Stimulated activated CD8-positive, alpha-beta memory T cell treated with anti-CD3 and anti-CD28 coated beads, Interleukin-4, amount 100 ng/mL, for 4 hours (primary cell): ENCODE measurements at places on chromosomes 7 and 10.

DNA sequence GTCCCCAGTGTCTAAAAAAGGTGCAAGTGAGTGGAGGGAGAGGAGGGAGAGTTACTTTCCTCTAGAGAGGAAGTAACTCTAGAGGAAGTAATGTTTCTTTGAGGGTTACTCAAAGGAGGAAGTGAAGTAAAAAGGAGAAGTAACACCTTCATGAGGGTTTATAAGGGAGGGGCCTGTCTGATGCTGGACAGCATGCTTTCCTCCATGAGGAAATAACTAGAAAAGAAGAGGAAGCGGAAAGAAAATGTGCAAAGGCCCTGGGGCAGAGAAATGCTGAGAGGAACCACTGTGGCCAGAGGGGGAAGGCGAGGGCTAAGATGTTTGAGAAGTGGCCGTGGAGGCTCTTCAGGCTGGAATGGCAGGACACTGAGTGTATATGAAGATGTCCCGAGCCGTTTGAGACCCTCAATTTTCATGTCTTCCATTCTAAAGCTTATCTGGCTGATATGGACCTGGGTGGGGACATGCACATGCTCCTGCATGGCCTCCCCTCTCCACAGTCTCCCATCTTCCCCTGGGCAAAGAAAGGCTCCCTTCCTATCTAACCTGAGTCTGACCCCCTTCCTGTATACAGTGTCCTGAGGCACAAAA is 3.4 kb upstream of the SLC18A2 start:
- no peak for DNase-seq

DNA sequence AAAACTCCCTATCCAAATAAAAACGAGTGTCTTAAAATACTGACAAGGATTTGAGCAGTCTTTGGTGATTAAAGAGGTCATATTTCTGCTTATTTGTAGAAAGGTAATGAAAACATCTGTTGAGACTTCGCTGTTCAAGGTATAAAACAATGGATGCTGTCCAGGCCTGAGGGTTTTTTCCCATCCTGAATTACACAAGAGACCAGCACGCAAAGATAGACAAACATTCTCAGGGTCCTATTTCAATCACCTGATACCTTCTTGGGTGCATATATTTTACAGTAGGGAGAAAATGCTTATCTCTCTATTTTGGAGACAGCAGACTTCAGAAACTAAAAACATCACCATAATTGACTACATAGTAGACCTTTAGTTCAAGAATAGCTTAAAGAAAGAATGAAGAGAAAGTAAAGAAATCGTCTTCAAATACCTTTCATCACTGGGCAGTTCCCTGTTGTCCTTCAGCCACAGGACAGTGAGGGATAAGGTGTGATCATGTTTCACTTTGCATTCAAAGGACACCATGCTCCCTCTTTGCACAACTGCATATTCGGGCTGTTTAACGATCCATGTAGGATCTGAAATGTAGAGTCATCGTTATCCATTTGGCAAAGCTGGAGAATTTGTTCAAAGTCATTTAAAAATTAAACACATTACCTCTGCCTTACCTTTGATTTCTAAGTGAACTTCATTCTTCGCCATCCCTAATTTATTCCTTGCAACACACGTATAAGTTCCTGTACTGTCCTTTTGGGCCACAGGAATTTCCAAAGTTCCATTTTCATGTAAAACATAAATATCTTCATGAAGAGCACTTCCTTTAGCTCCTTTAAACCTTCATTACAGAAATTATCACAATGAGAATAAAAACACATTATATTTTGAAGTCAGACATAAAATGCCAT is 63.7 kb upstream of the LAMB4 start:
- no peak for DNase-seq

DNA sequence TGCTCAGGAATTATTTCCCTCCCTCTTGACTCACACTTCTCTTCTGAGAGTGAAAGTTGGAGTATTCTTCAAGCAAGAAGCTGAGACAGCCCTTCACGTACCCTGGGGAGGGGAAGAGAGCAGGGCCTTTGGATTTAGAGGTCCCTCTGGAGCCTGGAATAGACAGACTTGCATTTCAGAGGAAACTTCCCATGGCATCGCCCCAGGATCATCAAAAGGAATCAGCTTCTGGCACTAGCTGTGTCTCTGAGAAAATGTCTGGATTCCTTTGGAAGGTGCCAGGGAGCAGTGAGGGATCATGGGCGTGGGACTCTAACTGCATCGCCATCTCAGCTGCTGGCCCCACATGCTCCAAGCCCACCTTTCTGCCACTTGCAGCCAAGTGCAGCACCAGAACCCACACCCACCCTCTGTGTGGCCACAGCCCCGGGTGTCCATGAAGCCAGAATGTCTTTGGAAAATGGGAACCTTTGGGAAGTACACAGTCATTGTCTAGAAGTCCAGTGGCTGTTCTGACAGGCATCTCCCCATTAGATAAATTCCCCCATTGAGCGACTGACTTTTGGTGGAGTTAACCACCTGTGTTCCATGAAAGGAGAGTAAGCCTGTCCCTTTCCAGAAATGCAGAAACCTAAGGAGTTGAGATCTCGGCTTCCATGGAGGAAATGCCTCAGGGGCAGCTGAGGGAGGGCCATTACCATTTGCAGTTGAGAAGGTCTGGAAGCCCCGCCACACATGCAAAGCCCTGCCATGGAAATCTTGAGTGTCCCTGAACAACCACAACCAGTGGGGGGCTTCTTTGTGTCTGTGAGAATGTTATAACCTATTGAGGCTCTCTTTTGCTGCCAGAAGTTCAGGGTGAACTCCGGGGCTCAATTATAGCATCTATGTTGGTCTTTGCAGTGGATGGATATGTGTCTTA is 57.8 kb upstream of the GDF10 start:
- no peak for DNase-seq

GRCh38 chr10:78772486-78772885 is 296.3 kb upstream of the ZMIZ1 start:
- DNase-seq: no peak

DNA sequence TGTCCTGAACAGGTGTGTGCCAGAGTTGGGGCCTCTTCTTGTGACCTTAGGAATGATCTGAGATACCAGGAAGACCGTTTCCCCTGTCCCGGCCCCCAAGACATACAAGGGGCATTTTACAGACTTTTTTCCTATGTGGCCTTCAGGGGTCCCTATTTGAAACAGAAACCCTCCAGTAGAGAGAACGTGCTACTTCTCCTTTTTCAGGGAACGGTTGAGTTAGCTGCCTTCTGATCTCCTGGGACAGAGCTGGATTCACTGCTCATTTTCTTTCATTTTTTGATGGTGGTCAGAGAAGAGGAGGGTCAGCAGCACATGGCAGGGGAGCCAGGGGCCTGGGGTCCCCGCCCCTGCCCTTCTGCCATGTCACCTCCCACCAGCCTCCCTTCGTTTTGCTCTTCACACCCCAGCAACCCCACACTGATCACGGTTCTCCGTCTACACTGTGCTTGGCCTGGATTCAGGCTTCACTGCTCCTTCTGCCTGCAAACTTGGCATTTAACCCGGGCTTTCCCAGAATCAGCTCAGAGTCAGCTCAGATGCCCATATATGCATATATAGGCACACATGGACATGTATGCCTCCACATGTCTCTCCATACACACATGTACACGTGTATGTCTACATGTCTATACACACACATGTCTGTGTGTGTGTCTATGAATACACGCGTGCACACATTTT is 138.1 kb upstream of the BTBD16 start:
- DNase-seq: no peak

DNA sequence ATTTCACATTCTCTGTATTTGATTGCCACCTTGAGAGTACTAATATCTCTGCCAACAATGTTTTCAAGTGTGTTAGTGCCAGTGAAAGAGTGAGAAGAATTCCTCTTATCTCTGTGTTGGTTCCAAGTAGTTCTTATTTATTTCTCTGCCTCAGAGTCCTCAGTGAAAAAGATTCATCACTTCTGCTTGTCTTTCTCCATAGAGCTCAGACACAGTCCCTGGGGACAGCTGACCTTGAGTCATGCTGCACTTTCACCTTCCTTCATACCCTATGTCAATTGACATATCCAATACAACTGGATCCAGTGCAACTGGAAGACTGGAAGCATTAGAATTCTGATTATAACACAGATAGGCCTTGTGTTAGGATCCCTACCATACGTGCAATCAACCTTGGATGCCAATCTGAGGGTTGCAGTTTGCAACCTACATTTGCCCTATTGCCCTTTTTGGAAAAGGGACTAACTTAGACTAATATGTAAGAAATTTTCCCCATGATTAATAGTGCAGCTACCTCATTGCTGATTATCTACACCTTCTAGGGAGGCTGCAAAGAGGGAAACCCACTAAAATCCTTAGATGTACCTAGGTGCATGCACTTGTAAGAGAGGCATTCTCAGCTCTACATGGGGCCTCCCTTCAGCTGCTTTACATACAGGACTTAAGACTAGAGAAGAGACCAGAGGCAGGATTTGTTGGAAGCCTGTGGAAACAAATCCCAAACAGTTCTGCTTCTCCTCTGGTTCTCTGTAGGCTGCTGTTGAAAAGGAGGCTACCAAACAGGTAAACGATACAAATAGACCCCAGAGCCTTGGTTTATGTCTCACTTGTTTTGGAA is 8.4 kb downstream of the IFIT2 start:
- no peak for DNase-seq

DNA sequence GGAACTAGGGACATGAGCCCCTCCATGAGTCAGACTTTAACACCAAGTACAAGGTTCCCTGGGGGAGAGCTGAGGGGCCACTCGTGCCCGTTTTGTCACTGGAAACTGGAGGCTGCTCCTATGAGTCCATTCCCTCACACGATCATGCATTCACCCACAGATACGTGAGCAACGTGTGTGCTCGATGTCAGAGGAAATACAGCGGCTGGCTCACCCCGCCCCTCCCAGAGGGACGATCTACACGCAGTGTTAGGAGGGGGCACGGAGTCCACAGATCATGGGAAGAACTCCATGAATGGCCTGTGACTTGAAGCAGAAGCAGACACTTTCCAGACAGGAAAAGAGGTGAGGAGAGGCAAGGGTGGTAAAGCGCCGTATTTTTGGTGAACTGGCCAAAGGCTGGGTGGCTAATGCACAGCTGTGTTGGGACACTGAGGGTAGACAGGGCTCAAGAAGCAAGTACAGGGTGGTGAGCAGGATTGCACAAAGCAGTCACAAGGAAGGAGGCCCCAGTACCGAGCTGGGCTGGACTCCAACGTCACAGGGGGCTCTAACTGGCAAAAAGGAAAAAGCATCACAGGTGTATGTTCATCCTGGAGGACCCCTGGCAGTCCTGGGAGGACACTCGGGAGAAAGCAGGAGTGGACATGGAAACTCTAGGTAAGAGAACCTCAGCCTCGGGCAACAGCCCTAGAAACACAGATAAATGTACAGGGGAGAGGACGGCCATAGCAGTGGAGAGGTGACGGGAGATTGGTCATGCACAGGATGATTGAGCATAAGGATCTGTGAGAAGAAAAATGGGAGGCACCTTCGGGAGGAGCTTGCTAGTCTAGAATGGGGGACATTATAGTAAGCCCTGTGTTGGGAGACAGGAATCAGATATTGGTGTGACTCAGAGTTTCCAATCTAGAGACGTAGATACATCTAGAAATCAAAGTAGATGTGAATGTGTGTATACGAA is 41.2 kb downstream of the TNS3 start:
- no peak for DNase-seq

DNA sequence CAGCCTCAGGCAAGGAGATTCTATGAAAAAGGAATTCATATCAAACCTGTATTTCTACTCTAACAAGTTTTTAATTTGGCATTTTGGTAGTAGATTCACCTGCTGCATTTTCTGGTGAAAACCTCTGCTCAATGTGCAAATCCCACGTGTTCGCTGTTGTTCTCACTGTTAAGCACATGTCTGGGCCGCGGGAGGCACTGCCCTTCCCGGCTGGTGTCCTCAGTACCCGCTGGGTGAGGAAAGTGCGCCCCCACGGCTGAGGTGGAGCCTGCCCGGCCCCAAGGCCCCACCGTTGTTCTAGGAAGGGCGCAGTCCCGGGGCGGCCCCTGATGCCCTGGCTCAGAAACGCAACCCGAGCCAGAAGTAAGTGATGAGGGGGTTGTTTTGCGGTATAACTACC is 193.4 kb upstream of the VWC2 start:
- no peak for DNase-seq

- no peak for DNase-seq
Observed at GRCh38 chr7:81937091-81937490, 167.2 kb upstream of the HGF start.

- DNase-seq: no peak
Observed at GRCh38 chr7:128982105-128982504, 44.4 kb downstream of the IRF5 start.

DNA sequence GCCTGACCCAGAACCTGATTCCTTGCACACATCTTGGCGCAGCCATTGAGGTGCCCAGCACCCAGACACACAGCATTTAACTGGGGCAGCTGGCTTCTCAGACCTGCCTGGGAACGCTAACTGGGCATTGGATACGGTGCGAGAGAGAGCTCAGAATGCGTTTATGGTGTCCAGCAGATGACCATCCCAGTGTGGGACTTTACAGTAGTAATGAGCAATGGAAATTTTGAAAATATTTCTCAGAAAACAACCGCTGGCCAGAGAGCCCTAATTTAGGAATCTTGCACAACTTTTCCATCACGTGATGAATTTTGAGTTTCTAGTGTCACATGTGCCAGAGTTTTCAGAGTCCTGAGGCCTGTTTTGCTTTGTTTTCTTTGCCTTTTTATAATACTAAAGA is 78.2 kb upstream of the SEC61G start:
- DNase-seq: no peak

- DNase-seq: peak; percentile 43
Observed at GRCh38 chr7:157612664-157613561, 276.1 kb downstream of the DNAJB6 start.

- DNase-seq: no peak
Observed at GRCh38 chr10:66291133-66291532, 634.7 kb upstream of the LRRTM3 start.

DNA sequence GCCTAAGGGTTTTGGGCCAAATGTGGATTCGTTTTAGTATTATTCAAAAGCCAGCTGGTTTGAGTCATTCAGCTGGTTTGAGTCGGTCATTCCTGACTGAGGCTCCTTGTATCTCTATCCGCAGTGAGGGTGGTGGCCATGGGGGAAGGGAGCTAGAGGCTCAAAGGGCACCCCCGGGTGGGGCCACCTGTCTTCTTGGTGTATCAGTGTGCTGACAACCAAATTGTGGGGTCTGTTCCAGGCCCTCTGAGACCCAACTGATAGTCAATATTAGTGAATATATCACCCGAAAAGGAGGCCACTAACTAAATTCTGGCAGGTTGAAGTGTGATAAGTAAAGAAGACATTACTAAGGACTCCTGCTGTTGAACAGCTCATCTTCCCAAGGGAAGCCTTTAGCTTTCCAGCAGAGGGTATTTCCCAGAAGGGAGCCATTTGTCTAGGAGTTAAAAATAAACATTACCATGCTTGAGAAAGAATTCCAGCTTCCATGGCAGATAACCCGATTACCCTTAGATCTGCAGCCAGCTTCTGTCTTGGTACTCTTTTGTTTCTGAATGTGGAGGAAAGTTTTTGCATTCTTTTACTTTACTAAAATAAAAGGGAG is 29.9 kb upstream of the DDX50 start:
- DNase-seq: no peak

- no peak for DNase-seq
Observed at GRCh38 chr7:29156907-29157452, 10.6 kb upstream of the CPVL start.

DNA sequence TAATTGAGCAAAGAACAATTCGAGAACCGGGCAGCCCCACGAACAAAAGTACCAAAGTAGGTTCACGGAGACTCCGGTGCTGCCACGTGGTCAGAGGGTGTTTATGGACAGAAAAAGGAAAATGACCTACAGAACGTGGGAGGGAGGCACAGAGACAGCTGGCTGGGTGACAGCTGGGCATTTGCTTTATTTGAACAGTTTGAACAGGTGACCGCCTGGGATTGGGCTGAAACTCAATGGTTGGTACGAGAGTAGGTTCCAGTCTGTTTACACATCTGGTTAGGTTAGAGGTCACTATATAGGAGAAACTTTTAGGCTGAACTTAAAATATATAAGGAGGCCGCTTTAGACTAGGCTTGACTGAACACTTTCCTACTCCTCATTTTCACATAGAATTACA is 50.6 kb upstream of the CELF2 start:
- no peak for DNase-seq
